SHP77 treated with DMSO at 0.1 percent for 48 hours (cell line): ENCODE measurements at places on chromosomes 4 and X.

- no peak for DNase-seq
Observed at GRCh38 chr4:93764639-93765246, 63.8 kb upstream of the ATOH1 start.

GRCh38 chr4:110009550-110009949 is 96.9 kb downstream of the EGF start:
- no peak for DNase-seq

DNA sequence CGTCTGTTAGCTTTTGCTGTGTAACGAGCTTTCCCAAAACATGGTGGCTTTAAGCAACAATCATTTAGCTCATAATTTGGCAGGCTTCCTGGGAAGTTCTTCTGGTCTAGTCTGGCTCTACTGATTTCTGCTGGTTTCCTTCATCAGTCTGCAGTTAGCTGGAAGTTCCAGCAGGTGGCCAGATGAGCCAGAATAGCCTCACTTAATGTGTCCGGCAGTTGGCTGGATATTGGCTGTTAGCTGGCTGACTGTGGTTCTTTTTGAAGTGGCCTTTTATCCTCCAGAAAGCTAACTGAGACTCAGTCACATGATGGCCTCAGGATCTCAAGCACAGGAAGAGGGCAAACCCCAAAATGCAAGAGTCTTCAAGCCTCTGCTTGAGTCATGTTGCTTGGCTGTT is 34.9 kb downstream of the FTHL17 start:
- peak; percentile 1 for DNase-seq

GRCh38 chr4:16158504-16158852 is 67.8 kb downstream of the TAPT1 start:
- DNase-seq, result no peak

GRCh38 chrX:140163371-140164159 is 198.2 kb upstream of the CXorf66 start:
- no peak for DNase-seq

DNA sequence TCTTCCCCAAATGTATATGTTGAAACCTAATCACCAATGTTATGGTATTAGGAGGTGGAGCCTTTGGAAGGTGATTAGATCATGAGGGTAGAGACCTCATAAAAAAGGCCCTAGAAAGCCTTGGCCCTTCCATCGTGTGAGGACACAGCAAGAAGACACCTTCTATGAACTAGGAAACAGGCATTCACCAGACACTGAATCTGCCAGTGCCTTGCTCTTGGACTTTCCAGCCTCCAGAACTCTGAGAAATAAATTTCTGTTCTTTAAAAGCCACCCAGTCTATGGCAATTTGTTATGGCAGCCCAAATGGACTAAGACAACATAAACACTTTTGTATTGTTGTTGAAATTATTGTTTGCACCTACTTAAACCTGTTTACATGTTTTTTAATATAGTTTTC is 221.8 kb upstream of the RPS6KA3 start:
- DNase-seq, result no peak

DNA sequence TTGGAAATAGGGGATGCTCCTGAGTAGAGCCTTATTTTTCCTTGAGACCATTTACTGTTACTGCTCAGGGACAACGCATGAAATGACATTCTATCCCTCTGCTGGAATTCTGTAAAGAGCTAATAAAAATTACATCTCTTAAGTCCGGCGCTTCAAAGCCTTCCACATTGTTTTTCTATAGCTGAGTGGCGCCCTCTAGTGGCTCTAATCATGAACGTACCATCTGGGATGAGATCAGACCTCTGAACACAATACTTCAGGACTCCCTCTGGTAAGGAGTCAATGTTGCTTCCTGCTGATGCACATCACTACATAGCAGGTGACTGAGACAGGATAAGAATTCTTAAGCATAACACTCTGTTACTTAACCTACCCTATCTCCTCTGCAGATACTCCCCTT is 6.0 kb downstream of the HMGN5 start:
- DNase-seq, result peak; percentile 5

DNA sequence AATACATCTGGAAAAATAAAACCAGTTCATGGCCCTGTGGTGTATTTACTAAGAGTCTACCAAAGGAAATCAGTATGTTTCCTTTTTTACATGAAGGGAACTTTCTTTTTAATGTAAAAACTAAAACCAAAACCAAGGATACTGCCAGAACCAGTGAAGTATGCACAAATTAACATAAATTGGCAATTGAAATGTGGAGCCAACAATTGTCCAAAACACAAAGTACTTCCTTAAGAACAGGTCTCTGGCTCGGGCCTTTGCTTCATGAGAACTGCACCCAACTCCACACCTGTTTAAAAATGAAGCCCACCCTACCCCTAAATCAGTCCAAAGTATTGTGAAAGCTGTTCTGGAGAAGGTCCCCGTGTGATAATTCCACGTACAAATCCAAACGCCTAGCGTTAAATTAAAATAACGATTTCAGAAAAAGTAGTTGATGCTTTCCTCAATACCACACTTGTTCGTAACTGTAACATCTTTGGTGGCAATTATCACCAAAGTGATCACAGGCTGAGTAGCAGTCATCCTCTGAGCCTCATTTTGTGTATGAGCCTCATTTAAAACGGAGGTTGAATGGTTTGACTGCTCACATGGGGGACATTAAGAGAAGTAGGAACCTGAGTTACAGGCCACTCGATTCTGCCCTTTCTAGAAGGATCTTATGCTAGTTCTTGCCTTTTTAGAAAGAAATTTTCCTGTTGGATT is 93.0 kb downstream of the GEMIN8 start:
- no peak for DNase-seq

GRCh38 chr4:86034616-86035015 is 325.2 kb downstream of the MAPK10 start:
- DNase-seq, result no peak

DNA sequence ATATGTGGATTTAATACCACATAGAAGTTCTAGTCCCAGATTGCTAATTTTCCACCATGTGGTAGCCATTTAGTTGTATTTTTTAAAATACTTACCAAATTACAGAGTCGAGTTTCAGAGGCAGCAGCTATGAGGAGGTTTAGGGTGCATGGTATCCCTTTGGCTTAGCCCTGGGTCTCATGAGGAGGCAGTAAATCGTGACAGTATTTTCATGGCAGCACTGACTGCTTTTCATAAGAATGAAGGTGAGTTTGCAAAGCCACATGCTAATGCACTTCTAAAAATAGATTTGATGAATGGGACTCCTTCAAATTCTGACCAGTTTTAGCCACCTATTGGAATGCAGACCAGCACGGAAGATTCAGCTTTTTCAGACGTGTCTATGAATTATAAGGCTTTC is 114.0 kb upstream of the FRG1 start:
- DNase-seq, result no peak

DNA sequence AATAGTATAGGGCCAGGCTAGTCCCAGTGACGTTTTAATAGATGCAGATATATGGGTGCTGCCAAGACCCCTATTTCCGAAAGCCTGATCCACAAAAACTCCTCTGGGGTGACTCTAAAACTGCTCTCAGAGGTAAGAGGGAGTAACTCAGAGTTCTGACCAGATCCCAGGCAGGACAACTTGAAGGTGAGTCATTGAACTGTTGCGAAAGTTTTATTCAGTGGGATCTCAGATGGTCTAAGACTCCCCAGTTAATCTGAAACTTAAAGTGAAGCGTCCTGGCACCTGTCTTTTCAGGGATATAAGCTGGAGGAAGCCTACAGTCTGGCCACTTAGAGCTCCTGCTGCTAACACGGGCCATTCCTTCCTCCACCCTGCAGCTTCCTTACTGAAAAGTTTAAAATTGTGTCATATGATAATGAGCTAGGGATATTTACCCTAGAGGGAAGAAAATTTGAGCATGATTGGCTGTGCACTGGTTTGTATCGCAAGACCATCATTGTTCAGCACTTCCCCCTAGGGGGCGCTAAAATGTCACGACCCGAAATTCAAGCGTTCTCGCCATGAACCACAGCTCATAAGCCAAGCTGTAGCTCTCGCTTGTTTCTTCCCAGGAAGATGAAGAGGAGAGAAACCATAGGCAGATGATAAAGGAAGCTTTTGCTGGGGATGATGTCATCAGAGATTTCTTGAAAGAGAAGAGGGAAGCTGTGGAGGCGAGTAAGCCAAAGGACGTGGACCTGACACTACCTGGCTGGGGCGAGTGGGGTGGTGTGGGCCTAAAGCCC is 19.5 kb downstream of the UTP14A start:
- no peak for DNase-seq

DNA sequence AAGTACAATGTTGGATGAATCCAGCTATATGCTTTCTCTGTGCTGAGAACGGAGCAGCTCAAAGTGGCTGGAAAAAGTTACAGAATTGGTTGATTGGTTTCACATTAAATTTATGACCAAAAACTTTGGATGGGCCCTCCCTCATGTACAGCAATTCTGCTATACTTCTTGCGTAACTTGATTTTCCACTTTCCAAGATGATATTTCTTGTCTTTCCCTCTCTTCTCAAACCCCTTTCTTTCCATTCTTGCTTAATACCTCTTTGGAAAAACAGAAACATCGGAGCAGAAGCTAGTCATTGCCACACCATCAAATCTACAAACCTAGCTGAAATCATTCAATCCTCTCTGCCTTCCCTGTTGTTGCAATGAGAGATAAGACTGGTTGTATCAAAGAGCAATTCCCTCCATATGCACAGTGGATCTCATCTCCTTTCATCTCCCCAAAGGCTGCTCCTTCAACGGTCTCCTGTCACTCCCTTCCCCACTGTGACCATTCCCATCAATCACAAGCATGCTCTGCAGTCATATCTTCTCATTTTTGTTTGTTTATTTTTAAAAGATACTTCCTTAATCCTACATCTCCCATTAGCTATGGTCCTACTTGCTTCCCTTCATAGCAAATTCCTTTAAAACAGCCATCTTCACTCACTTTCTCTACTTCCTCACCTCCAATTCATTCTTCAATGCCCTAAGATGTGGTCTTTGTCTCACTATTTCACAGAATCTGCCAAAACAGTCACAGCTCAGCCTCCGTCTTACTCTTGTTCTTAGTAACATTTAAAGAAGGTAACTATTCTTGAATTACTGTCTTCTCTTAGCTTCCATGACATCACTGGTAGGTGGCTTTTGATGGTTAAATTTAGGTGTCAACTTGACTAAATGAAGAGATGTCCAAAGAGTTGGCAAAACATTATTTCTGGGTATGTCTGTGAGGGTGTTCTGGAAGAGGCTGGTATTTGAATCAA is 145.5 kb downstream of the FAM13A start:
- DNase-seq, result no peak

GRCh38 chr4:120918092-120918491 is 4.4 kb downstream of the PRDM5 start:
- DNase-seq, result no peak

DNA sequence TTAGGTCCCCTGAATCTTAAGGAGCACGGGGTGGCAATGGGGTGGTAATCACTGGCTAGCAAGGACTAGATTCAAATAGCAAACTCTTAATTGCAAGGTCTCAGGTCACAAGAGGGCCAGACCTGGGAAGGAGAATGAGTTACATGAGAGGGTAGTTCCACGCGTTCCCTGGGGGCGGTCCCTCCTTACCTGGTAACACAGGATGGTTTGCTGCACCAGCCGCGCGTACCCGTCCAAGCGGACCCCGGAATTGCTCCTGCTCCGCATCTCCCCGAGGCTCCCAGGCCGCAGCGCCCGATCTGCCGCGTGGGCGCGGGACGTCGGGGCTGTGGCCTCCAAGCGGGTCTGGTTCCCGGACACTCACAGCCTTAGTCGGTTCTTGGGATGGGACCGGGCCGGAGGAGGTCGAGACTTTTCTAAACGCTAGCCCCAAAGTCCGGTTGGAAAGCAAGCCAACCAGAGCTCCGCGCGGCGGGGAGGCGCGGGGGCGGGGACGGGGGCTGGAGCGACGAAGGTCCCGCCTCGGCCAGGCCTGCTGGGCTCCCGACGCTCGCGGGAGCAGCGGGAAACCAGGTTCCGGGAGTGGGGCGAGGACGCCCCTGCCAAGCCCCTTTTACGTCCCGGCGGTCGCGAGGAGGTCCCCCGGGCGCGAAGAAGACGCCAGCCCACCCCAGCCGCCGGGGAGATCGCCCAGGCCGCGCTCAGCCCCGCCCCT is at the start of gene PHKA2:
Gene PHKA2 (minus strand): TSS at position 449 of the 715 bp plus-strand sequence. CDS start 182 bp downstream, at position 267.
- DNase-seq, result peak; percentile 0

- DNase-seq, result no peak
Observed at GRCh38 chr4:117385526-117385925, 300.1 kb upstream of the TRAM1L1 start.

- no peak for DNase-seq
Observed at GRCh38 chrX:56564921-56565840, 1.8 kb downstream of the UBQLN2 start.

DNA sequence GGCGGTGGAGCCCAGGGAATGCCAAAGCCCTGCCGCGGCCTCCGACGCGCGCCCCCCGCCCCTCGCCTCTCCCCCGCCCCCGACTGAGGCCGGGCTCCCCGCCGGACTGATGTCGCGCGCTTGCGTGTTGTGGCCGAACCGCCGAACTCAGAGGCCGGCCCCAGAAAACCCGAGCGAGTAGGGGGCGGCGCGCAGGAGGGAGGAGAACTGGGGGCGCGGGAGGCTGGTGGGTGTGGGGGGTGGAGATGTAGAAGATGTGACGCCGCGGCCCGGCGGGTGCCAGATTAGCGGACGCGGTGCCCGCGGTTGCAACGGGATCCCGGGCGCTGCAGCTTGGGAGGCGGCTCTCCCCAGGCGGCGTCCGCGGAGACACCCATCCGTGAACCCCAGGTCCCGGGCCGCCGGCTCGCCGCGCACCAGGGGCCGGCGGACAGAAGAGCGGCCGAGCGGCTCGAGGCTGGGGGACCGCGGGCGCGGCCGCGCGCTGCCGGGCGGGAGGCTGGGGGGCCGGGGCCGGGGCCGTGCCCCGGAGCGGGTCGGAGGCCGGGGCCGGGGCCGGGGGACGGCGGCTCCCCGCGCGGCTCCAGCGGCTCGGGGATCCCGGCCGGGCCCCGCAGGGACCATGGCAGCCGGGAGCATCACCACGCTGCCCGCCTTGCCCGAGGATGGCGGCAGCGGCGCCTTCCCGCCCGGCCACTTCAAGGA is at the start of gene FGF2:
Gene FGF2 (plus strand): TSS at position 279 of the 705 bp plus-strand sequence. CDS start 344 bp downstream, at position 623.
- no peak for DNase-seq

- DNase-seq, result no peak
Observed at GRCh38 chr4:28834120-28834519, 1886.0 kb upstream of the PCDH7 start.

- DNase-seq, result no peak
Observed at GRCh38 chr4:55409468-55410171, 13.9 kb downstream of the TMEM165 start.

DNA sequence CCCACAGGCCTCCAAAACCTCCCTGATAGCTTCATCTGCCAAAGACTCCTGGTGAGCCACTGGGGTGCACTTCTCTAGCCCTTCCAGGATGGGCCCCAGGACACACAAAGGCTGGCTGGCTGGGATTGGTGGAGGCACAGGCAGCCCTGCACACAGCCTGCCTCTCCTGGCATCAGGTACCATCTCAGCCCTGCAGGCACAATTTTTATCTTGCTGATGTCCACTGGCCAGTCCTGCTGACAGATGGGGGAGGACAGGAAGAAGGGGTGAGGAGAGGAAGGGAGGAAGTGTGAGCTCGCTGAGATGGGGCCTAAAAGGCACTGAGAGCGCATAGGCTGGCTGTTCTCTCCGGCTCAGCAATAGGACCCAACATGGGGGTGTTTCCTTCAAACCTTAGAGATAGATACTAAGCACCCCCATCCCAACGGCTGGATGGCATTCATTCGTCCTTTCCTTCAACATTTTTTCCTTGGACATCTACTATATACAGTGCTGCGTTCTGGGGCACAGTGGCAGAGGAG is 92.7 kb downstream of the PJA1 start:
- no peak for DNase-seq

- DNase-seq, result no peak
Observed at GRCh38 chrX:155231163-155231562, 14.9 kb downstream of the VBP1 start.

GRCh38 chrX:49930039-49930438 is 7.6 kb downstream of the CLCN5 start:
- no peak for DNase-seq
